Activated CD8-positive, alpha-beta memory T cell treated with anti-CD3 and anti-CD28 coated beads for 24 hours (primary cell): ENCODE measurements at places on chromosomes 7 and 10.

- DNase-seq: no peak
Measured at GRCh38 chr7:84368122-84368521, 173.5 kb upstream of the SEMA3A start.

DNA sequence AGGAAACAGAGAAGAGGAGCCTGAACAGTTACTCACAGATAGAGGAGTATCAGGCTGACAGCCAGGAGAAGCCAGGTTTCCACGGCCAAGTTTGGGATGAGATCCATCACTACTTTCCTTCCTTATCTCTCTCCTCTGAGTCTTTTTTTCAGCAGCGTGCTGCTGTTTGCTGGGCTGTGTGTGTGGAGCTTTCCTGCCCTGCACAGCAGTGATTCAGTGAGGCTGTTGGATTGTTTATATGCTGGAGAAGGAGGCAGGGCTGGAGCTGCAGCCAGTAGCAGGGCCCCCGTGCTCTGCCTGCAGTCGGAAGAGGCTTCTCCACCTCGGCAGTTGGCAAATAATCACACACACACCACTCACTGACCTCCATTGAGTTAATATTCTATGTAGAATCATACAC is at the start of gene CYP3A7:
CYP3A7 (minus strand) TSS at position 210 of the 400 bp plus-strand sequence; CDS start at position 107, 103 bp downstream.
- DNase-seq: no peak

DNA sequence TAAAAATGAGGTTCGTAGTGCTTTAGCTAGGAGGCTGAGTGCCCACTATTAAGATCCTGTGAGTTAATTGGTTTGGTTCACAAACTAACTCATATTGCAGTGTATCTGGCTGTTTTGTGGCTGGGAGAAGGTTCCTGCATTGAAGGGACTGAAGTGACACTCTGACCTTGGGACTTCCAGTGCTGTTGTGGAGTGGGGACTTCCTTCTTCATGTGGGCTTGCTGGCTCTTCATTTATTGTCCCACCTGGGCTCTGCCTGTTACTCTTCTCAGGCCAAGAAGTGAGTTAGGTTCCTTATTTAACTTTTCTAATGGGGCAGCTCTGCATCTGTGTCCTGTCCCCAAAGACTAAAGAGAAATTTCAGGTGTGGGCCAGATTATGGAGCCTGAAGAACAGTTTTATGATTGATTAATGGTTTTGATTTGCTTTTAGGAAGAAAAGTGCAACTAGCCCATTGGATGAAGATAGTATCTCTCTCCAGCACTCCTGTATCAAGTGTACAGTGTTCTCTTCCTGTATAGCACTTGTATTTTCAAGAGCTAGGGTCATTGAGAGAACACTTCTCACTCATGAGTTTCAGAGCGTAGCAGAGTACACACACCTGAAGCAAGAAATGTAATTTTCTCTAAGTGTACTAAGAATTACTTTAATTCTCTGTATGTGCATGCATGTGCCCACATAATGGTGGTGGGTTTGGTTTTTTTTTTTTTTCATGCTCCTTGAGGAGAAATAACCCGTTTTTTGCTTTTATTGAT is 54.8 kb downstream of the AUTS2 start:
- DNase-seq: no peak

- no peak for DNase-seq
Measured at GRCh38 chr10:114151892-114152291, 22.1 kb downstream of the CCDC186 start.

DNA sequence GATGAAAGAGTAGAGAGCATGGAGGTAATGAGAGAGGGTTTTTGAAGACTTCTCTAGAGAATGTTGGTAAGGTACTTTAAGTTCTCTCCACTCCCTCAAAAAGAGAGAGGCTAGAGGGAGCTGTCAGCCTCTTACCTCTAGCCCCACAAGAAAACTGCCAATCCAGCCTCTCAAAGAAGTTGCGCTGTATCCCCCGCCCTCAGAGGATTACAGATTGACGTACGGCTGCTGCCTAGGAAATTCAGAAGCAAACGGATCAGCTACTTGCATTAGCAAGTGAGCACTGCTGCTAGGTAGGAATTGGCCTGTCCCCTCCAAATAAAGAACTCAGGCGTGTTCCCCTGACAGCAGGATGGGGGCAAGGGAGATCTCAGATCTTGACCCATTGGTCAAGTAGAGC is 34.2 kb downstream of the TYW1B start:
- no peak for DNase-seq

GRCh38 chr10:22834471-22834870 is 93.4 kb upstream of the ARMC3 start:
- no peak for DNase-seq

- no peak for DNase-seq
Measured at GRCh38 chr7:52017802-52018679, 701.4 kb upstream of the COBL start.

GRCh38 chr10:77180104-77180503 is 457.5 kb downstream of the KCNMA1 start:
- no peak for DNase-seq

- no peak for DNase-seq
Measured at GRCh38 chr10:4887501-4887900, 61.5 kb downstream of the AKR1E2 start.

- DNase-seq: no peak
Measured at GRCh38 chr7:153640586-153640985, 411.6 kb upstream of the DPP6 start.

DNA sequence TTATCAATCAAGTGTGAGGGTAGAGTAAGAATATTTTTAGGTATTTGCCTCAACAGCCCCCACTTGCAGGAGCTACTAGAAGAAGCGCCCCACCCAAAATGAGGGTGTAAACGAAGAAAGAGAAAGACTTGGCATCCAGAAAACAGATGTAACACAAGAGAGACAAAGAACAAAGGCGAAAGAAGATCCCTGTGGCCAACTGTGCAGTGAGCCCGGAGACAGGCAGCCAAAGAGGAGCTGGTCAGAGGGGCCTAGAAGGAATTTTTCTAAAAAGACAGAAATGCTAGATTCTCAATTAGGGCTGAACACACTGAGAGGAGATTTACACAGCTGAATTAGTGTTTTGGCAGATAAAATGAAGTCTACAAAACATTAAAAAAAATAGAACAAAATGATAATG is 29.6 kb upstream of the EIF5AL1 start:
- no peak for DNase-seq

GRCh38 chr7:31004393-31004792 is 40.6 kb downstream of the GHRHR start:
- DNase-seq: no peak

- no peak for DNase-seq
Measured at GRCh38 chr10:116763440-116763839, 21.1 kb upstream of the HSPA12A start.

DNA sequence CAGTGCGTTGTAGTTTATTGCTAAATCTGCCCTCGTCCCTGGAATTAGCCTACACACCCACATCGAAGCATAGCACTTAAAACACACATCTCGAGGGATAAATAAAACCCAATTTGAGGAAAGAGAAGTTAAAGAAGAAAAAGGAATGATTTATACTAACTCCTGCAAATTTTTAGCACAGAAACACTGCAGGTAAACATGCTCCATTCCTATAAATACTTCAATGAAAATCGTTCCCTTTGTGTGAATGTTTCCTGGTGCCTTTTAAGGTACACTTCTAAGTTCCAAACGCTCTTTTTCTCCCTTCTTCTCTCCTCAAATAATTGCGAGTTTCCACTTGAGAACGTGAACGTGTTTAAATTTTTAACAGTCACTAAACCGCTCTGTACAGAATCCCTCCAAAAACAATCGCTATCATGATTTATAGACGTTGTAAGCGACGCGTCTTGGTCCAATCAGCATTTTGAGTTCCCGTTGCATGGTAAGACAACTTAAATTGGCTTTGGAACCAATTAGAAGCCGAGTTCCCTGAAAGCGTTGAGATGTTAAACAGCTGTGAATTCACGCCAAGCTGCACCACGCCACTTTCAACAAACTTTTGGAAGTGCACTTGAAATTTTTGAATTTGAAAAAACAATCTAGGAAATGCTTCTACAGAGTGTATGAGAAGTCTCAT is 12.5 kb upstream of the EBLN1 start:
- no peak for DNase-seq

DNA sequence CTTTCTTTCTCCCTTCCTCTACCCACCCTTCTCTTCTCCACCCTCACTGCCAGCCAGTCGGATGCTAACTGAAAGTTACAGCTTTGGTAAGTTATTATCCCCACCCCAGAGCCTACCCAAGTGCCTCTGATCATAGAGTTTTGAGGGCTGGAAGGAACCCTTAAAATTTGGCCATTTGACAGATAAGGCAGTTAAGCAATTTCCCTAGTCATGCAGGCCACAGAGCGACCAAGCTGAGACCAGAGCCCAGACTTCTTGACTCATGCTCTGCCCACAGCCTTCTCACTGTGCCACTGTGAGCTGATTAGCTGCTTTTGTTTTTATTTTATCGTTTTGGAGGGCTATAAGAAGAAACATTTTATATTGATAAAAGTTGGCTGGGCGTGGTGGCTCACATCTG is 17.2 kb downstream of the SAP25 start:
- no peak for DNase-seq

GRCh38 chr7:39651265-39651664 is 27.9 kb downstream of the RALA start:
- no peak for DNase-seq

GRCh38 chr7:118286131-118286530 is 61.6 kb downstream of the ANKRD7 start:
- DNase-seq: no peak

GRCh38 chr7:45514944-45515343 is 59.2 kb upstream of the ADCY1 start:
- no peak for DNase-seq

- no peak for DNase-seq
Measured at GRCh38 chr10:127243490-127244272, 47.3 kb upstream of the INSYN2A start.

- DNase-seq: no peak
Measured at GRCh38 chr10:13915710-13916109, 328.9 kb downstream of the PRPF18 start.

DNA sequence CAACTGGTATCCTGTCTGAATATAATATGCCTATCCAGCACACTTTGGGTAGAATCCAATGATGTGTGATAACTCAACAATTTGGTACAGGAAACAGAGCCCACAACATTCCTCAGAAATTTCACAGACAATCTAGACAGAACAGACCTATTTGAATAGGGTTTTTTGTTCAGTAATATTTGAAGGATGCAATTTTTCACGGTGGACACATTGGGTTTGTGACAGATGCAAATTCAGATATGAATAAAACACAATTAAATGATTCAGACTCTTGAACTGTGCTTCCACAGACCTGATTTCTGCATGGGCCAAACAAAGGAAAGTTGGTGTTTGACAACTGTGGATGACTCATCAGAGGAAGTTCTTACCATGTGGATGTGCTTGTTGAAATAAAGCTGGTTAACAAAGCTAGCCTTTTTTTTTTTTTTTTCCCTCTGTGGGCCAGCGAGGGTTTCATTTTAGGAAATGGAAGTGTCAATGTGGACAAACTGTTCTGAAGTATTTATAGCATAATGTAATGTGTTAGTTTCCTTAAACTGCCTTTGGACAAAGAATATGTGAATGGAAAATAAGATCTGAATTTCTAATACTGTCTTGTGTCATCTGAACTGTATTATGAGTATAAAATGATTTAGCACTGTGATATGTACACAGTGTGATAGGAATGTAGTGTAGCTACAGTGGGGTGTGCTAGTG is 43.2 kb upstream of the FAM133B start:
- no peak for DNase-seq

GRCh38 chr7:132291481-132291880 is 284.8 kb downstream of the PLXNA4 start:
- no peak for DNase-seq

DNA sequence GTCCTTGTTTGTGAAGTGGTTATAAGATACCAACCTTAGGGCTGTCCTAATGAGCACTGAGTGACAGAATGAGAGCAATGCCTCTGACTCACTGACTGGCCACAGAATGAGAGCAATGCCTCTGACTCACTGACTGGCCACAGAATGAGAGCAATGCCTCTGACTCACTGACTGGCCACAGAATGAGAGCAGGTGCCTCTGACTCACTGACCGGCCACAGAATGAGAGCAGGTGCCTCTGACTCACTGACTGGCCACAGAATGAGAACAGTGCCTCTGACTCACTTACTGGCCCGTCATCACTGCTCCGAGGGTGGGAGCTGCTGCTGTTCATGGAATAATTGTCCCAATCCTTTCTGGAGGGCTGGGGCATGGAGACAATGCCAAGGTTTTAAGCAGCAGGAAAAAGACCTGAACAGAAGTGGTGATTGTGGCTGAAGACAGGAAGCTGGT is 265.2 kb upstream of the PPP2R2D start:
- DNase-seq: peak; percentile 19

DNA sequence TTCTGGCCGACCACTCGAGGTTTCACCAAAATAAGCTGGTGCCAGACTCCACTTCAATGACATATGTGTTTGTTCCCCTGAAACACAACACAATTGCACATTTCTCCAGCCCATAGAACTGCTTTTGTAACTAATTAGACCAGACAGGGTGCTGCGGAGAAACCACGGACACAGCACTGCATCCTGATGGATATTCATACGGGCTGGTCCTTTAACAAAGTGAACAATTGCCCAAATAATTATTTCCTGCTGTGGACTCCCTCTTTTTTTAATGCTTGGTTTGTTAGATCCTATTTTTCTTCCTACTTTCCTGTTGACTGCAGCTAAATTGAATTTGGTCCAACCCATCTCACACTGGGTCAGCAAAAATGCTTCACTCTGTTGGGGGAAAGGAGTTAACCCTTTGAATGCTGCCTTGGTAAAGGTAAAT is 198.6 kb upstream of the BMPER start:
- DNase-seq: no peak

GRCh38 chr10:119029613-119030420 is at the start of gene NANOS1:
Gene NANOS1, plus strand, starts transcription at chr10:119029714. Its CDS starts 88 bp downstream, at chr10:119029802.
- peak; percentile 73 for DNase-seq

GRCh38 chr7:122092964-122093797 is 50.9 kb downstream of the AASS start:
- peak; percentile 73 for DNase-seq

DNA sequence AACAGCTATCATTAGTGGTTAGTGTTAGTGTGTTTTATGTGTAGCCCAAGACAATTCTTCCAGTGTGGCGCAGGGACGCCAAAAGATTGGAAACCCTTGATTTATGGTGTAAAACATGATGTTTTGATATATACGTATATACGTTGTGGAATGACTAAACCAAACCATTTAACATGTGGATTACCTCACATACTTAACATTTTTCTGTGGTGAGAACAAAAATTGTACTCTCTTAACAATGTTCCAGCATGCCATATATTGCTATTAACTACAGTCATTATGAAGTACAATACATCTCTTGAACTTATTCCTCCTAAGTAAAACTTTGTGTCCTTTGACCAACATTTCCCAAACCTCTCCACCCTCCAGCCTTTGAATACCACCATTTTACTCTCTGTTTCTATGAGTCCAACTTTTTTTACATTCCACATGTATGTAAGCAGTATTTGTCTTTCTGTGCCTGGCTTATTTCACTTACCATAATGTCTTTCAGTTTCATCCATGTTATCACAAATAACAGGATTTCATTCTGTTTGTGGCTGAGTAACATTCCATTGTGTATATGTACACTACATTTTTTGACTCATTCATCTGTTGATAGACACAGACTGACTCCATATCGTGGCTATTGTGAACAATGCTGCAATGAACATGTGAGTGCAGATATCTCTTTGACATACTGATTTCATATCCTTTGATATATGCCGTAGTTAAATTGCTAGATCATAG is 42.2 kb upstream of the MAGI2 start:
- DNase-seq: no peak

- no peak for DNase-seq
Measured at GRCh38 chr7:19574131-19574530, 134.7 kb downstream of the POLR1F start.

GRCh38 chr7:76146374-76146773 is 55.3 kb upstream of the SRRM3 start:
- DNase-seq: no peak
